ENCODE measurements at places on chromosomes 2 and 18. TPM values are rescaled to one million over a fixed set of nuclear protein-coding genes. Genes with fewer than 3 reads are reported as not detected.

ARHGEF33 gene
- total RNA-seq: 0.42 TPM

ATF2 gene
- total RNA-seq: 23.3 TPM

DNA sequence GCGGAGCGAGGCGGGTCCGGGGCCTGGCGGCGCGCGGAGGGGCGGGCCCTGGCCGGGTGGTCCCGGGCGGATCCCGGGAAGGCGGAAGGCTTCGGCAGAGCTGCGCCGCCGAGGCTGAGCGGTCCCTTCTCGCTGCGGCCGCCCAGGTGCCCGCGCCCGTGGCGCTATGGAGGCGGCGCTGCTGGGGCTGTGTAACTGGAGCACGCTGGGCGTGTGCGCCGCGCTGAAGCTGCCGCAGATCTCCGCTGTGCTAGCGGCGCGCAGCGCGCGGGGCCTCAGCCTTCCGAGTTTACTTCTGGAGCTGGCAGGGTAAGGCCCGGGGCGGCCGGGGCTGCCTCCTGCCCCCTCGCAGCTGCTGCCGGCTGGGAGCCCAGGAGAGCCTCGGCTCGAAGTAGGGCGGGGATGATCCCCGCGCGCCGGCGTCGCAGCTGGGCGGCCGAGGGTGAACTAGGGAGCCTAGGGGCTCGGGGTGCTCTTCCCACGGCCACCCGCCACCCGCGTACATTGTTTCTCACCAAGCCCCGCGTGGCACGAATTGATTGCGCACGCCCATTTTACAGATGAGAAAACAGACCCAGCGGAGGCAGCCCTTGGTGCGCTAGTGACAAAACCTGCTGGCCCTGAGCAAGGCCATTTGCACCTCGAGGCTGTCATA lies at the start of gene SLC66A3:
SLC66A3 (plus strand) TSS at position 87 of the 655 bp plus-strand sequence; CDS start at position 167, 80 bp downstream.
- no peaks in the 10 kb centered on the region for H3K4me1 ChIP-seq
- H3K27ac ChIP-seq: peak within 1 kb of the TSS; percentile 91
- H3K4me3 ChIP-seq: peak within 1 kb of the TSS; percentile 85
- H3K27me3 ChIP-seq: no peaks in the 10 kb centered on the region

DNA sequence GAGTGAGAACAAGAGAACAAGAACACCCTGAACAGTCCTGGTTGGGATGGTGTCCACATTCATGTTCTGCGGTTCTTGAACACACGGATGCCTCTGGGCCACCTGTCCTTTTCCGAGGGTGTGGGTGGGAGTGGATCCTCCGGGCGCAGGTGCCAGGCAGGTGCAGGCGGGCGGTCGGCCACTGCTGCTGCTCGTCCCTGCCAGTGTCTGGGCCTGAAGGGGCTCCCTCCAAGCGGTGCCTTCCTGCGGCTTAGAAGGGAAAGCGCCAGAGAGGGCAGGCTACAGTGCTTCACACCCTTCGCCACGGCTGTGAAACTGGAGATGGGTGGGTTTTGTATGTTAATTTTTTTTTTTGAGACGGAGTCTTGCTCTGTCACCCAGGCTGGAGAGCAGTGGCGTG lies 8.0 kb upstream of the D2HGDH start:
- H3K4me1 ChIP-seq: peaks cover 9% of the 10 kb centered on the region
- H3K27ac ChIP-seq: no peak overlapping the region
- no peak for DNase-seq

- H3K27ac ChIP-seq: no peak overlapping the region
- DNase-seq: no peak
These were observed 140.1 kb downstream of the STK39 start for GRCh38 chr2:168107322-168107721.

- peaks cover 50% of the 10 kb centered on the region for H3K4me1 ChIP-seq
- H3K27me3 ChIP-seq: no peaks in the 10 kb centered on the region
- peaks cover 35% of the 10 kb centered on the region for H3K36me3 ChIP-seq
- DNase-seq: peak; percentile 91
These were observed 99.1 kb downstream of the SH3BP4 start for GRCh38 chr2:235050980-235051351.
